Keratinocyte (primary cell): ENCODE measurements at places on chromosomes 5 and 9. TPM values are rescaled to one million over a fixed set of nuclear protein-coding genes. Genes with fewer than 3 reads are reported as not detected.
A peak's percentile ranks its signal among the peaks of the same experiment; 100 is the strongest.

- no peak overlapping the region for H3K4me3 ChIP-seq
- H3K36me3 ChIP-seq = no peaks in the 10 kb centered on the region
- H3K27me3 ChIP-seq = no peaks in the 10 kb centered on the region
- peaks cover 6% of the 10 kb centered on the region for H3K4me1 ChIP-seq
Measured at GRCh38 chr9:20178679-20179078, 389.8 kb upstream of the SLC24A2 start.

DNA sequence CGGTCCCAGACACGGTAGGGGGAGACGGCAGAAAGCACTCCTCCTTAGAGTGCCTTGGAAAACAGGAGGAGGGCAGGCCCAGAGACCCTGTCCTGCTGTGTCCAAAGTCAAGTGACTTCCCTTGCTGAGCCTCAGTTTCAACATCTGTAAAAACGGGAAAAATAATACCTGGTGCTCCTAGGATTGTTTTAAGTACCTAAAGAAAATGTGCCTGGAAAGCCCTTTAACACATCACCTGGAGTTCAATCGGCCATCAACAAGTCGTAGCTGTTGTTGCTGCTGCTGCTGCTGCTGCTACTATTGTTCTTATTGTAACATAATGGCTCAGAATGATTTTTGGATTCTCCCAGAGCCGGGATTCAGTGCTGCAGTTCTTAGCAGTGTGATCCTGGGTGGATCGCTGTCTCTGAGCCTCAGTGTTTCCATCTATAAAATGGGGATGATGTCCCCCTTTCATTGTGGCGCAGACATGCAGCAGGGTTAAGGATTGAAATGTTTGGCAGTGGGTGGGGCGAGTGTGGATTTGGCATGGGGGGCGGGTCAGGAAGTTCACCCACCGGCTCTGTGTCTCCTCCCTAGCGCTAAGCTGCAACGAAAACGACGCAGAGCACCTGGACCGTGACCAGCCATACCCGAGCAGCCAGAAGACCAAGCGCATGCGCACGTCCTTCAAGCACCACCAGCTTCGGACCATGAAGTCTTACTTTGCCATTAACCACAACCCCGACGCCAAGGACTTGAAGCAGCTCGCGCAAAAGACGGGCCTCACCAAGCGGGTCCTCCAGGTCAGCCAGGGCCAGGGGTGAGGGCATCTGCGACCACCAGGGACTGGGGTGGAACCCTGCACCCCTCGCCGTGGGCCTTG lies 9.2 kb downstream of the LHX2 start:
- H3K27ac ChIP-seq = no peak overlapping the region
- no peaks in the 10 kb centered on the region for H3K4me1 ChIP-seq
- DNase-seq = no peak
- no peak overlapping the region for H3K4me3 ChIP-seq
- H3K36me3 ChIP-seq = no peaks in the 10 kb centered on the region
- peaks cover 97% of the 10 kb centered on the region for H3K27me3 ChIP-seq

GRCh38 chr9:78326564-78326963 lies 29.6 kb downstream of the PSAT1 start:
- no peak overlapping the region for H3K4me3 ChIP-seq
- H3K27me3 ChIP-seq = no peaks in the 10 kb centered on the region
- no peak overlapping the region for H3K27ac ChIP-seq
- no peaks in the 10 kb centered on the region for H3K4me1 ChIP-seq

DNA sequence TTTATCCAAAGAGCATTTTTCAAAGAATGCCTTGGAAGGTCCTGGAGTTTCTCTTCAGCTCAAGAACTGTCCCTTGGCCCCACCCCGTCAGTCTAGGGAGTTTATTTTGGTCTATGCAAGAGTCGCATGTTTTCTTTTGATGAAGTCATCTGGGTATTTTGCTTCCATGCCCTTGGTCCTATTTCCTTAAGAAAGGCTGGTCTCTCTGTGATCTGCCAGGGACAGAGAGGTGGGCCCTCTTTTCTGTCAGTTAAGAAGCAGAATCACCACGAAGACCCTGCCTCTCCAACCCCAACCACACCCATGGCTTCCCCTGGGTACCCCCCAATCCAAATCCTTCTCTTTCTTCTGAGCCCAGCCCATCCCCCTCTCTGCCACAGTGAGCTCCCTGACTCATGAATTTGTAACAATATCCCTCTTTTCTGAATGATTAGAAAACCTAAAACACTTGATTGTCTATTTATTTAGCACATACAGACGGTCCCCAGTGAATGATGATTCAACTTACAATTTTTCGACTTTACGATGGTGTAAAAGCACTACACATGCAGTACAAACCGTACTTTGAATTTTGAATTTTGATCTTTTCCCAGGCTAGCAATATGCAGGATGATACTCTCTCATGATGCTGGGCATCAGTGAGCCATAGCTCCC lies 163.5 kb upstream of the ADRA1B start:
- H3K27ac ChIP-seq = no peak overlapping the region
- DNase-seq = no peak

- DNase-seq = peak; percentile 19
- H3K4me3 ChIP-seq = no peak overlapping the region
- no peaks in the 10 kb centered on the region for H3K27me3 ChIP-seq
Measured at GRCh38 chr5:72436796-72437471, 70.3 kb downstream of the ZNF366 start.

GRCh38 chr5:156531199-156531598 lies 204.2 kb downstream of the SGCD start:
- H3K27me3 ChIP-seq = no peaks in the 10 kb centered on the region
- H3K4me3 ChIP-seq = no peak overlapping the region
- no peak overlapping the region for H3K27ac ChIP-seq
- no peak for DNase-seq

GRCh38 chr5:138784590-138784989 lies 31.4 kb downstream of the CTNNA1 start:
- no peaks in the 10 kb centered on the region for H3K27me3 ChIP-seq
- H3K36me3 ChIP-seq = peaks cover 17% of the 10 kb centered on the region

- no peak overlapping the region for H3K27ac ChIP-seq
- no peak overlapping the region for H3K4me3 ChIP-seq
- no peaks in the 10 kb centered on the region for H3K36me3 ChIP-seq
- H3K4me1 ChIP-seq = no peaks in the 10 kb centered on the region
- no peaks in the 10 kb centered on the region for H3K27me3 ChIP-seq
- DNase-seq = no peak
Measured at GRCh38 chr9:18739641-18740318, 265.8 kb downstream of the ADAMTSL1 start.

DNA sequence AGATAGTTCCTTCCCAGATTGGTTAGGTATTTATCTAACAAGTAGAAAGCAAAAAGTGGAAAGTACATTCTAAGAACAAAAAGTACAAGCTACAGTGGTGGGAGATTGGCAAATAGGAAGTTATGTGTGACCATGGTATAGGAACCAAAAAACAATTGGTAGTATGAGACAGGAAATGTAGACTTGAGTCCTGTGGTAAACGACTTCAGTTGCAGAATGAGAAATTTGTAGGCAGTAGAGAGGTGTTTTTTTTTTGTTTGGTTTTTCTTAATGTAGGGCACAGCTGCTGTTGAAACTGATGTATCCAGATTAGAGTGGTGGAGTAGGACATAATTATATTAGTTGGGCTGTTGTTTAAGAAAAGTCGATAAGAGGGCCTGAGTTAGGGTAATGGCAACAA lies 72.0 kb downstream of the CCNH start:
- no peaks in the 10 kb centered on the region for H3K4me1 ChIP-seq
- H3K36me3 ChIP-seq = peaks cover 3% of the 10 kb centered on the region
- H3K27ac ChIP-seq = no peak overlapping the region
- H3K27me3 ChIP-seq = no peaks in the 10 kb centered on the region
- no peak overlapping the region for H3K4me3 ChIP-seq

DNA sequence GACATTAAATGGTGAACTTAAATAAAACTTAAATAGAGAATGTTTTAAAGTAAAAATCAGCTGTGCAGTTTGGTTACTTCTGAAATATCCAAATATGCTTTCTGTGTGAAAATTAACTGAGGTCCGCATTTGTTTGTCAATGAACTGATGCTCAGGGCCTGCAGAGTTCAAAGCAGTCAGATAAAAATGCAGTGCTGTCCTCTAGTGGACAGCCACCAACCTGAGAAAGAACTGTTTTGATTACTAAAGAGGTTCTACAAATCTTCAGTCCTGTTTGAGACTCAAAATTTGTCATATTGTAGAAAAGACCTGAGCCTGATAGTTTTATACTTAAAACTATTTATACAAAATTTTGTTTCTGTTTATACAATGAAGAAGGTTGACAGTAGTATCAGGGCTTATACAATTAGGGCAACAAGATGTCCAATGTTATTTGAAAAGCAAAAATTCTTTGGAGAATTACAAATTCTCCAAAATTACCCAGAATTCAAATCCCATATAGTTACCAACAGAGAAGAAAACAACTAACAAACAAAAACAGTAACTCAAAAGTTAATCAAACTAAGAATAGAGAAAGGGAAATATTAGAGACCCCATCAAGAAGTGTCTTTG lies 232.3 kb upstream of the TBCA start:
- H3K27ac ChIP-seq = no peak overlapping the region
- no peaks in the 10 kb centered on the region for H3K27me3 ChIP-seq

DNA sequence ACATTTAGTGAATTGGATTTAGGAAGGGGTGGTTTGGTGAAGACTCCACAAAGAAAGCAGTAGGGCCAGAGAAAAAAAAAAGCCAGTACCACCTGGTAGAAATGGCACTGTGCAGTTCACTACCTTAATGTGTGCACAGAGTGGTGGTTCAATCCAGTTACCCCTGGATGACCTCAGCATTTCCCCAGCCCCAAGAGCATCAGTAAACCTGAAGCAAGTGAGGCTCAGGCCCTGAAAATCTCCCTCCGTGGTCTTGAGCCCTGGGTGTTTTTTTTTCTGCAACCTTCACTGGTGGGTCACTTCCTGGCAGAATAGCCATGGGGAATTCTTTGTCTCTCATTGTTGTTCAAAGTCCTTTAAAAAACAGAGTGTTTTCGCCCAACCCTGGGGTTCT lies 202.9 kb downstream of the GADD45G start:
- H3K4me3 ChIP-seq = no peak overlapping the region
- H3K4me1 ChIP-seq = peaks cover 3% of the 10 kb centered on the region
- no peak overlapping the region for H3K27ac ChIP-seq
- peaks cover 16% of the 10 kb centered on the region for H3K27me3 ChIP-seq
- H3K36me3 ChIP-seq = no peaks in the 10 kb centered on the region
- no peak for DNase-seq

- DNase-seq = no peak
- no peaks in the 10 kb centered on the region for H3K27me3 ChIP-seq
- H3K36me3 ChIP-seq = no peaks in the 10 kb centered on the region
- no peak overlapping the region for H3K27ac ChIP-seq
- no peak overlapping the region for H3K4me3 ChIP-seq
Measured at GRCh38 chr9:8715788-8716187, 916.2 kb upstream of the DMAC1 start.

DNA sequence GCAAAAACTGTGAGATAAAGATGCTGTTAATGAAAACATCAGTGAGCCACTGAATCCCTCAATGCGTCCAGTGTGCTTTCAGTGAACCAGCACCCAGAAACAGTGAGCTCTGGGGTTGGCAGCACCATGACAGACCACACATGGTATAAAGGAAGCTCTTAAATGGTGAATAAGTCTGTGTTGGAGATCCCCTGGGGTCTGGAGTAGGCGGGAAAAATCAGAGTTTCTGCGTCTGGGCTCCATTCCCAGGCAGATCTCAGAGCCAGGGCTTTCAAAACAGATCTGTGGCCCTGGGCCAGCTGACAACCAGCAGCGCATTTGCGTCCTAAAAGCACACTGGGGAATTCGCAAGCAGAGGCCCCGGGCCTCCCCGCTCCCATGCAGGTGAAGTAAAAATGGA lies 233.5 kb downstream of the FRMD3 start:
- DNase-seq = no peak
- no peak overlapping the region for H3K27ac ChIP-seq
- H3K4me3 ChIP-seq = no peak overlapping the region
- no peaks in the 10 kb centered on the region for H3K27me3 ChIP-seq
- H3K36me3 ChIP-seq = no peaks in the 10 kb centered on the region
- H3K4me1 ChIP-seq = no peaks in the 10 kb centered on the region

DNA sequence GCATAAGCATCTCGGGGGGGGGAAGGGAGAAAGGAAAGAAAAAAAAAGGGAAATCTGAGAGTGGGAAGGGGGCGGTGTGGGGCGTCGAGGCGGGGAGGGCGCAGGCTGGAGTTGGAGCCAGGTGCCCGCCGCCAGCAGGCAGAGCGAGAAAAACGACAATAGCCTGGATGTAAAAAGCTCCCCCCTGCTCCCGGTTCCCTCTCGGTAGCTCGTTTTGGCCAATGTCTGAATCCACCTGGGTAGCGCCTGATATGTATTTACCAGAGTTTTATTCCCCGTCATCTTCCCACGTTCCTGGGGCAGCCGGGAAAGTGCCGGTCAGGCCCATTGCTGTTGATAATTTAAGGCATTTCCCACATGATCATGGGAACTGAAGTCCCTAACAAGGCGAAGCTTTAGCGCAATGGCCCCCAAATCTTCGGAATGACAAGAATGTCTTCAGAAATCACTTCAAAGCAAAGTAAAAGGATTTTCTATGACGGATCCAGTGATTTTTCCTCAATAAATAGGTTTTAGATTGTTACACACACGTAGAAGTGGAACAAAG lies 3.0 kb upstream of the OTP start:
- H3K27ac ChIP-seq = no peak overlapping the region
- no peak for DNase-seq
- peaks cover 98% of the 10 kb centered on the region for H3K27me3 ChIP-seq
- no peak overlapping the region for H3K4me3 ChIP-seq

- no peak for DNase-seq
- H3K36me3 ChIP-seq = no peaks in the 10 kb centered on the region
- no peaks in the 10 kb centered on the region for H3K4me1 ChIP-seq
- H3K27me3 ChIP-seq = peaks cover 3% of the 10 kb centered on the region
Measured at GRCh38 chr5:53712327-53712726, 151.9 kb downstream of the NDUFS4 start.

DNA sequence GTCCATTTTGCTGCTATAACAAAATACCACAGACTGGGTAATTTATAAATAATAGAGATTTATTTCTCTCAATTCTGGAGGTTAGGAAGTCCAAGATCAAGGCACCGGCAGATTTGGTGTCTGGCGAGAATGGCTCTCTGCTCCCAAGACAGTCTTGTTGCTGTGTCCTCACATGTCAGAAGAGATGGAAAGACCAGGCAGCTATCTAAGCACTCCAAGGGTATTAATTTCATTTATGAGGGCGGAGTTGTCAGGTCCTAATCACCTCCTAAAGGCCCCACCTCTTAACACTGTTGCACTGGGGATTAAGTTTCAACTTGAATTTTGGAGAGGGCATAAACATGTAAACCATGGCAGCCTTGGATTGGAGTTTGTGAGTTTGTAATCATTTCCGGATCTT lies 30.3 kb downstream of the ADCY2 start:
- no peak for DNase-seq
- no peak overlapping the region for H3K4me3 ChIP-seq
- H3K27me3 ChIP-seq = no peaks in the 10 kb centered on the region

PCDHB14 gene
- polyA plus RNA-seq = 0.13 to 0.41 TPM (median 0.20 TPM) in 3 replicates

LSM11 gene
- 2.1 to 2.7 TPM (median 2.3 TPM) in 3 replicates for polyA plus RNA-seq

NUTM2G gene
- not detected in 3 replicates for polyA plus RNA-seq

BAAT gene
- 0.02 to 0.14 TPM (median 0.08 TPM) in 3 replicates for polyA plus RNA-seq

CREB3 gene
- 24.6 to 33.2 TPM (median 27.0 TPM) in 3 replicates for polyA plus RNA-seq
